NCI-H1092 (cell line): ENCODE measurements at places on chromosomes 12 and 14.

DNA sequence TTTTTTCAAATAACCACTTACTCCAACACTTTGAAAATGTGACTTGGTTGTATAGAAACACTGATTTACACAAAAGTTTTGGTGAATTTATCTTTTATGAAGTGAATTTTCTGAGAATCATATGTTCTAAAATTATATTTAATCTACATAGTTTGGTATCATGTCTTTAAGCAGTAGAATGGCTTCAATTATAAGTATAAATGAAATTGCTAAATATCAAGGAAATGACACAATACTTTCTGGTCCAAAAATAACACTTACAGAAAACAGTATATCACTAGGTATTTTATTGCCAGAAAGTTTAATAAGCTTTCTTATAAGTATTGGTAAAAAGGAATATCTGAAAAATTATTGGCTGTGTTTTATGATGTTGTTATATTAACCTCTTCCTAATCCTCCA, 90.9 kb downstream of the SRGAP1 start:
- no peak for DNase-seq

DNA sequence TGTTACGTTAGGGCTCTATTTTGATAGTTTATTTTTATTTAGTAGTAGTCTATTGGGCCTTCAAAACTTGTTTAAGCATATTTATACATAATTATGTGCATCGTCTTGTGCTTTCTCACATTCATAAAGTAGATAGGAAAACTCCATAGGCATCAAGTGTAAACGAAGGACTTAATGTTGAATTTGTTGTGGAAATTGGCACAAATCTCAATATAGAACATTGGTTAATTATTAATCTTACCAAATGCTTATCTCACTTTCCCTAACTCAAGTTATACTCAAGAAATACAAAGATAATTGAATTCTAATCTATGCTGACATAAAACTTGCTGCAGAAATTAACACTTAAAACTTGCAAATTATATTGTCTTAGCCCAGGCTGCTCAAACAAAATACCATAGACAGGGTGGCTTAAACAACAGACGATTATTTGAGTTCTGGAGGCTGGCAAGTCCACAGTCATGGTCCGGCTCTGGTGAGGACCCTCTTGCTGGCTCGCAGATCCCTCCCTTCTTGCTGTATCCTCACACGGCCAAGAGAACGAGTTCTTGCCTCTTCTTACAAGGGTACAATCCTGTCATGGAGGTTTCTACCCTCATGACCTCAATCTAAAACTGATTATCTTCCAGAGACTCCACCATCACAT, 18.8 kb downstream of the STYX start:
- DNase-seq, result no peak

DNA sequence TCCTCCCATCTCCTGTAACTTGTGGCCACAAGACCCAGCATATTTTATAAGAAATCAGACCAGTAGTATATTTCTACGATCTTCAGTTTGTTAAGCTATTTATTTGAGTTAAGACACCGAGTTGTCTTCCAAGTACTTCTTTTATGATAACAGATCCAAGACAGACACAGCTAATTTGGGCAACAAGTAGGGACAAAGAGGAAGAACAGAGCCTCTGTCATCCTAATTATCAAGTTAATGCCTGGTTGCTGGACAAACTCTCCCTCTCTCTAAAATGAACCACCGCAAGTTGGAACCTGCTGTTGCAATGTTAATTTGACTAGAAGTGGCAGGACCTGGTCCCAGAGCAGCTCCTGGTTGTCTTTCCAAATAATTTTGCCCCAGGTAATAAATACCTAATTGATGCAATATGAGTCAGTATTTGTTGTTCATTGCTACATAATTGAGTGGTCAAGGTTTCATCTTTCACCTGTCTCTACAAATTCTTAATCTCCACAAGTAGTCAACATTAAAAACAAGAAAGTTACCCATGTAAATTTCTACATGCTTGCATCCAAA, 323.7 kb downstream of the PAWR start:
- DNase-seq, result no peak

- DNase-seq, result no peak
These were observed 904 bp upstream of the FAM177A1 start for GRCh38 chr14:35044939-35045797.

DNA sequence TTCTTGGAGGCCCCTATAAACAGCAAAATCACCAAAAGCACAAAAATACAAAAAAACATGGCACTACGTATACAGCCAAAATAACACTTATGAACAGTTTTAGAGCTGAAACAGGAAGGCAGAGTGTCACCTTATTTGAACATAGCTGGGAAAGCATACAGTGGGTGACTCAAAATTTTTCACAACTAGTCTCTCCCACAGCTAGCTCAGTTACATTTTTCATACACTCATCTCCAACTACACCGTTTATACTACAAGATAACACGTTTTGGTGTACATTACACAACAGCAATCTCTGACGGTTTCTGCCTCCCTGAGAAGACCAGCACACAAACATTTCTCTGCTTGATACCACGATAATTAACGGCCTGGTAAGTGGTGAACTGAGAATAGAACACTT, 2.9 kb downstream of the RAD52 start:
- DNase-seq, result no peak

GRCh38 chr12:93758801-93759373, 81.7 kb downstream of the CRADD start:
- no peak for DNase-seq

GRCh38 chr14:85529803-85530574, at the start of gene FLRT2:
TSS of gene FLRT2 (plus strand) at chr14:85530144. CDS start at chr14:85621515, 91,371 bp downstream.
- DNase-seq, result no peak

GRCh38 chr12:7995266-7995963, 37.1 kb upstream of the FOXJ2 start:
- DNase-seq, result peak; percentile 63
